ENCODE measurements at places on chromosomes 2 and 18. TPM values are rescaled to one million over a fixed set of nuclear protein-coding genes. Genes with fewer than 3 reads are reported as not detected.

- no peak overlapping the region for H3K4me3 ChIP-seq
- H3K36me3 ChIP-seq: no peaks in the 10 kb centered on the region
- H3K27ac ChIP-seq: no peak overlapping the region
- DNase-seq: peak; percentile 65
- H3K27me3 ChIP-seq: no peaks in the 10 kb centered on the region
Observed at GRCh38 chr2:221969087-221969829, 329.5 kb downstream of the PAX3 start.

DNA sequence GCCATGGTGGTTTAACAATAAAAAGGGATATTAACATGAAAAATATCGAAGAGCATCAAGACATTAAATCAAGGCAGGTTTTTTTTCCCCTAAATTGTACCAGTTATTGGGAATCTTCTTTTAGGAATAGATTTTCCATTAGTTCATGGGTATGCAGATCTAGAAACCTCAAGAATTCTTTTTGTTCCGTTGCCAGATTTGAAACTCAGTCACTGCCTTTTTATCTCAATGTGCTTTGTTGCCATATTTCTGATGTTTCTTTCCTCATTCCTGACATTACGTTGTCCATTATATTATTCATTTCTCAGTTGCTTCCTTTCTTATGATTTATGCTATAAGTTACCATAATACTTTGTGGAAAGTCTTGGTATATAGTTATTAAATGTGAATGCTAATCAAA is 162.2 kb downstream of the CD226 start:
- DNase-seq: no peak
- no peak overlapping the region for H3K4me3 ChIP-seq
- no peaks in the 10 kb centered on the region for H3K36me3 ChIP-seq
- H3K27ac ChIP-seq: no peak overlapping the region

GRCh38 chr2:158499383-158499782 is 42.6 kb downstream of the PKP4 start:
- DNase-seq: no peak
- no peaks in the 10 kb centered on the region for H3K27me3 ChIP-seq
- peaks cover 26% of the 10 kb centered on the region for H3K4me1 ChIP-seq
- H3K27ac ChIP-seq: no peak overlapping the region
- H3K4me3 ChIP-seq: no peak overlapping the region

GRCh38 chr18:8635087-8635486 is 25.9 kb downstream of the RAB12 start:
- no peaks in the 10 kb centered on the region for H3K27me3 ChIP-seq
- H3K36me3 ChIP-seq: peaks cover 46% of the 10 kb centered on the region
- H3K4me3 ChIP-seq: no peak overlapping the region
- H3K4me1 ChIP-seq: peaks cover 26% of the 10 kb centered on the region
- H3K27ac ChIP-seq: peak overlapping the region; percentile 72

DNA sequence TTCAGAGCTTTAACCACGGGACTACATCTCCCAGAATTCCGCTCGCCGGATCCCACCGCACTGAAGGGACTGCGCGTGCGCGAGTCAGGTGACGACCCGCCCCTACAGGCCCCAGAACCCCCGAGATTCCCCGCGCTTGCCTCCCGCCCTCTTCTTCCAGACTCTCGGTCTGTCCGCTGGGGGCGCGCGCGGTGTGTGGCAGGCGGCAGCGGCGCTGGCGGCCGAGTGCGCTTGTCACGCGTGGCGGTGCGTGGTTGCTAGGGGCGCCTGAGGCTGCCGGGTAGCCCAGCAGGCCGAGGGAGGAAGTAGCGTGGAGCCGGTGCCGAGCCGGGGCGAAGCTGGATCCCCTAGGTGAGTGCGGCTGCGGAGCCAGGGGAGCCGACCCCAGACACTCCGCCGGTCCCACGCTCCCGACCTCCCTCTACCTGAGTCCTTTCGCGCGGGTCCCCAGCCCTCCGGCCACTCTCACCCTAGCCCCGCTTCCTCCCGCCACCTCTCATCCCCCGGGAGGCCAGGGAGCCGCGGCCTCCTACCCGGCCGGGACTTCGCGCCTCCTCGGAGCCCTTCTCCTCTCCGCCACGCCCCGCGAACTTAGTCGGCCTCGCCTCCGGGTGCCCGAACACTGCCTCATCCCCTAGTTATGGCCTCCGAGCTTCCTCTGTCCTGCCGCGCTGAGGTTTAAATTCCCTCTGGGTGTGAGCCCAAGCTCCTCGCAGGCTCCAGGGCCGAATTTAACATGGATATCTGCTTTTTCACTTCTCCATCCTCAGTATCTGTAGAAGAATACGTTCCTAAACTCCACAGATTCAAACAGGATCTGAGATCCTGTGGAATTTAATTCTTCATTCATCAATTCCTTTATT is at the start of gene TTLL4:
TSS of gene TTLL4 (plus strand) at position 149 of the 863 bp plus-strand sequence. CDS start 26,842 bp downstream, outside the sequence.
- peaks cover 11% of the 10 kb centered on the region for H3K4me1 ChIP-seq
- no peaks in the 10 kb centered on the region for H3K36me3 ChIP-seq
- no peaks in the 10 kb centered on the region for H3K27me3 ChIP-seq
- DNase-seq: peak; percentile 98
- H3K27ac ChIP-seq: no peak within 1 kb of the TSS

DNA sequence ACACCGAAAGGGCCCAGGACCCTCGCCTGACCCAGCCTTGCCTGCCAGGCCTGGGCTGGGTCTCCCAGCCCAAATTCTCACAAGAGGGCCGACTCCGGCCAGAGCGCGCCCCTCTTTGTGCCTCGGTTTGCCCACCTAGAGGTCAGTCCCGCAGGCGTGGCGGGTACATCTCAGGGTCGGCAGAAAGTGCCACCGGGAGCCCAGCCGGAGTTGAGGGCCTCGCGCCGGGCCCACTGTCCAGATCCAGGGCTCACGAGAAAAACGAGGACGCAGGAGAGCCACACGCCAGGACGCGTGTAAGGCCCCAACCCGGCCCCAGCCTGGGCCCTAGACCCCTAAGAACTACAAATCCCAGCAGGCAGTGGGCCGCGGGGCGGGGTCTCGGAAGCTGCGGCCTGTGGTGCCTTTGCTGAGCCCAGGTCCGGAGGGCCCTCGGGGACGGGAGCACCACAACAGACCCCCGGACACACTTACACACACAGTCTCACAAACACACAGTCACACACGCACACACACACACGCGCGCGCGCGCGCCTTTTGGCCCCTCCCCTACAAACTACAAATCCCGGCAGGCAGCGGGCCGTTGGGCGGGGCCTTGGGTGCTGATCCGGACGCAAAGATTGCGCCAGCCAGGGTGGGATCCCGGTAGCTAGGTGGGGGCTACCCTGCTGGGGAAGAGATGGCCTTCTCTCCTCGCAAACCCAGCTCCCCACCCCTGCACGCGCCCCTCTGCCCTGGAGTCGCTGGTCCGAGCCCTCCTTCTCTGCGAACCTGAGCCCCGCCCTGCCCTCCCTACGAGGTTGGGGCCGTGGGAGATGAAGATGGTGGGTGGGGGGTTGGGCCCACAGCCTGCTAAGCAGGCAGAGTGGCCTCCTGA is at the start of gene SH2D6:
TSS of gene SH2D6 (plus strand) at position 583 of the 877 bp plus-strand sequence. CDS start 10,752 bp downstream, outside the sequence.
- H3K27me3 ChIP-seq: no peaks in the 10 kb centered on the region
- H3K4me1 ChIP-seq: peaks cover 29% of the 10 kb centered on the region
- peak within 1 kb of the TSS; percentile 94 for H3K27ac ChIP-seq

GRCh38 chr2:74033375-74033774 is 48.7 kb downstream of the TET3 start:
- no peak overlapping the region for H3K4me3 ChIP-seq
- peaks cover 34% of the 10 kb centered on the region for H3K4me1 ChIP-seq
- no peaks in the 10 kb centered on the region for H3K36me3 ChIP-seq

GRCh38 chr18:36108196-36108595 is 20.9 kb downstream of the SLC39A6 start:
- no peak overlapping the region for H3K27ac ChIP-seq
- no peaks in the 10 kb centered on the region for H3K4me1 ChIP-seq
- H3K27me3 ChIP-seq: no peaks in the 10 kb centered on the region
- H3K36me3 ChIP-seq: peaks cover 17% of the 10 kb centered on the region

The ALPI gene
- polyA plus RNA-seq: not detected

The FAP gene
- polyA plus RNA-seq: not detected

DNA sequence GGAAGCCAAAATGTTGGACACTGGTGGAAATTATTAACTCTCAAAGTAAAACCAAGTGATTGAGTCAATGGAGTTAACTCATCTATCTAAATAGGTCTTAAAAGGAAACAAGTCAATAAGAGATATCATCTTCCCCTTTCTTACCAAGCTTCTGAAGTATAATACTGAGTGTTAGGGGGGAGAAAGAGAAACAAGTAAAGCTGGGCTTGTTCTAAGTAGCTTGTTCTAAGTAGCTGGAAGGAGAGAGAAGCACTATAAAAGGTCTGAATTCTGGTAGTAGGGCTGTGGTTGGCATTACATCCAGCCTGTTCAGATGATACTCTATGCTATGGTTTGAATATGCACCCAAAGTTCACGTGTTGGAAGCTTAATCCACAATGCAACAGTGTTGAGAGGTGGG is 26.8 kb downstream of the YES1 start:
- peaks cover 22% of the 10 kb centered on the region for H3K4me1 ChIP-seq
- no peaks in the 10 kb centered on the region for H3K27me3 ChIP-seq
- H3K36me3 ChIP-seq: no peaks in the 10 kb centered on the region
- no peak for DNase-seq

The MAP3K19 gene
- polyA plus RNA-seq: not detected

The RMND5A gene
- polyA plus RNA-seq: 18.6 TPM

The RAX gene
- polyA plus RNA-seq: 0.16 TPM

DNA sequence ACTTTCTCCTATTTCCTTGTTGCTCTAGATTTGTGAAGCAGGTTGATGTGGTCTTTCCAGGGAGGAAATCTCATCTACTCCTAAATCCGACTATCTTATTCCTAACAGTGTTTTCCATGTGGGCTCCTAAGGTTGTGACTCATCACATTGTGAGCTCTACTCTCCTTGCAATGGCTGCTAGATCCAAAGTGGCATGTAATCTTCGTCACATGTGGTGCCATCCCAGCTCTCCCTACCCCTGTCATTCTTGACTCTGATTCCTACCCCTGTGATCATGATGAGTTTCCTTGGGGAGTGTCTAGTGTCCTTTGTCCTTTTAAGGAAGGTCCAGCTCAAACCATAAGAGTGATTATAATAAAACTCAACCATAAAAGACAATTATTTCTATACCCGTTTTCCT is 47.3 kb upstream of the GULP1 start:
- DNase-seq: no peak
- H3K27ac ChIP-seq: no peak overlapping the region
- H3K36me3 ChIP-seq: no peaks in the 10 kb centered on the region
- H3K4me1 ChIP-seq: peaks cover 17% of the 10 kb centered on the region
- no peaks in the 10 kb centered on the region for H3K27me3 ChIP-seq

The SRD5A2 gene
- polyA plus RNA-seq: not detected

The STEAP3 gene
- 7.5 TPM for polyA plus RNA-seq

DNA sequence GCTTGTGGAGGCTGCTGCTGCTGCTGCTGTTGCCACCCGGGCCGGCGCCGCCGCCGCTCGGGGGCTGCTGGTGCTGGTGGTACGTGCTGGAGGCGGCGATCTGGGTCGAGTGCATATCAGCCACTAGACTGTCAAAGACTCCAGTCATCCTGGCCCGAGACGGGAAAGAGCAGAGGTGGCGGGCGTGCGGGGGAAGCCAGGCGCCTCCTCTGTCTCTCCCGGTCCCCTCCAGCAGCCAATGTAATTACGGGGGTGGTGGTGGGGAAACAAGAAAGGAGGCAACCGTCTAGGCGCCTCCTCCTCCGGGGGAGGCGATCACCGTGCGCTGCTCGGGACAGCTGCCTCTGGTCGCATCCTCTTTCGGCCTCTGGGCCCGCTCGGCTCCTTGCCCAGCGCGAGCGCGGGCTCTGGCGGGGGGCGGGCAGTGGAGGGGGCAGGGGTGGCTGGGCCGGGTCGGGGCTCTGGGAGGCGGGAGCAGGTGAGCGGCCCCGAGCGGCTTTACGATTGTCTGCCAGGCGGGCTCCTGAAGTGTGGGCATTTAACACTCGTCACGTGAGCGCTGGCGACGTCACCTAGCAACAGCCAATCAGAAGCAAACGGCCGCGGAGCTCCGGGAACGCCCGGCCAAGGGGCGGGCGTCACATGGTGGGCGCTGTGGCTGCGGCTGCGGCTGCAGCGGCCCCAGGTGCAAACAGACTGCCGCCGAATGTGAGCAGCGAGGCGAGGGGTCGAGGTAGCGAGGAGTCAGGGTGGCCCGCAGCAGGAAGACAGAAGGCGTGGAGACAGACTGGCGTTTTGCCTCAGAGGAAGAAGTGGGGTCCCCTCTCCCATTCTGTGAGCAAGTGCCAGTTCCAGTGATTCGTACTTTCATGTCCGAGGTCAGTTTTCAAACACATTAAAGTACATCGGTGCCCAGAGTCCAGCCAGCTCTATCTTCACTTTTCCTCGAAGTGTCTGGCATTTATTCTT is at the start of gene DLX2:
TSS of gene DLX2 (minus strand) at position 510 of the 969 bp plus-strand sequence. CDS start at position 148, 362 bp downstream.
- H3K4me1 ChIP-seq: peaks cover 44% of the 10 kb centered on the region
- H3K36me3 ChIP-seq: no peaks in the 10 kb centered on the region
- H3K27ac ChIP-seq: no peak within 1 kb of the TSS
- peak within 1 kb of the TSS; percentile 62 for H3K4me3 ChIP-seq
- DNase-seq: peak; percentile 98
- H3K27me3 ChIP-seq: peaks cover 98% of the 10 kb centered on the region

The QPCT gene
- polyA plus RNA-seq: 12.1 TPM

The POTEI gene
- 0.24 TPM for polyA plus RNA-seq

DNA sequence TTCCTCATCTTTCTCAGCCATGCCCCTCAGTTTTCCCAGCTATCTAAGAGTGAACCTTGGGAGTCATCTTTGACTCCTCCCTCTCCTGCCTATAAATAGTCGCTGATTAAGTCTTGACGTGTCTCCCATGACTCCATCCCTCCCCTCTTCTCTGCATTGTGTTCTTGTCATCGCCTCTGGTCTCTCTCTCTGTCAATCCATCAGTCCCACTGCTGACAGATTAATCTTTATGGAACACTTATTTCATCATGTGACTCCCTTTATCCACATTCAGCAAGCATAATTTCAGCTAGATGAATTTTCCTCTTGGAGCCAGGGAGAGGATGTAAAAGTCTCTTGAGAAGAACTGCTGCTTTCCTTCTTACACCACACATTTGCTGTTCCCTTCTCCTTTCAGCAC is 9.4 kb downstream of the ADAM23 start:
- peaks cover 11% of the 10 kb centered on the region for H3K4me1 ChIP-seq
- no peak overlapping the region for H3K27ac ChIP-seq
- no peak for DNase-seq
- no peak overlapping the region for H3K4me3 ChIP-seq

GRCh38 chr2:120963997-120964705 is 228.5 kb downstream of the GLI2 start:
- H3K27me3 ChIP-seq: no peaks in the 10 kb centered on the region
- no peak for DNase-seq
- no peaks in the 10 kb centered on the region for H3K36me3 ChIP-seq
- no peak overlapping the region for H3K4me3 ChIP-seq
- H3K4me1 ChIP-seq: no peaks in the 10 kb centered on the region
- no peak overlapping the region for H3K27ac ChIP-seq

- H3K27ac ChIP-seq: no peak overlapping the region
- H3K36me3 ChIP-seq: no peaks in the 10 kb centered on the region
- peaks cover 31% of the 10 kb centered on the region for H3K4me1 ChIP-seq
- peaks cover 76% of the 10 kb centered on the region for H3K27me3 ChIP-seq
- H3K4me3 ChIP-seq: peak overlapping the region; percentile 93
Observed at GRCh38 chr2:221572821-221573429, 821 bp upstream of the EPHA4 start.

The LYPD6B gene
- polyA plus RNA-seq: 3.6 TPM

GRCh38 chr18:54387631-54388030 is 29.9 kb downstream of the C18orf54 start:
- no peaks in the 10 kb centered on the region for H3K36me3 ChIP-seq
- no peak for DNase-seq
- no peak overlapping the region for H3K4me3 ChIP-seq
- no peak overlapping the region for H3K27ac ChIP-seq
- H3K4me1 ChIP-seq: peaks cover 21% of the 10 kb centered on the region
